ENCODE measurements at places on chromosomes 3 and 15.

GRCh38 chr15:64800476-64800875, 25.0 kb downstream of the PIF1 start:
- DNase-seq, result no peak

DNA sequence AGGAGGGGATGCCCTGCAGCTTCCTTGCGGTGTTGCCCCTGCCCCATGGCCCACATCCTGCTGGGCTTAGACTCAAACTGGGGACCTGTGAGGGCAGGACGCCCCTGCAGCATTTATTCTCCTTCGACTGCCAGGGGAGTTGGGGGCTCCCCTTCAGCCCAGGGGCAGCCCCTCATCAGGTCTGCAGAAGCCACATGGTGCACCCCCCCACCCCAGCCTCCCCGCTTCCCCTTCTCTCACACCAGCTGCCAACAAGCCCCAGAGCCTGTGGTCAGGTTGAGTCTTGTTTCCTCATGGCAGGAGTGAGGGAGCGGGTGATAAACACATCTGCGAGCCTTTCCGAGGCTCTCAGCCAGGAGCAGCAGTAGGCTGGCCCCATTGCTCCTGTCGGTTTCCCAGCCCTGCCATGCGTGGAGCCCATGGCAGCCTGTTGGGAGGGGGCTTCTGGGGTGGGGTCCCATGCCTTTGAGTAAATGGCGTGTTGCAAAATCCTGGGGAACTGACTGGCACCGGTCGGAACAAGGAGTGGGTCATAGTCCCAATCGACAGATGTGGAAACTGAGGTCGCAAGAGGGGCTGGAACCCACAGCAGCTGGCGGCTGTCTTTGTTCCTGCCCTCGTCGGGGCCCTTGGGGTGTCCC, 27.8 kb downstream of the WNT7A start:
- DNase-seq, result no peak

DNA sequence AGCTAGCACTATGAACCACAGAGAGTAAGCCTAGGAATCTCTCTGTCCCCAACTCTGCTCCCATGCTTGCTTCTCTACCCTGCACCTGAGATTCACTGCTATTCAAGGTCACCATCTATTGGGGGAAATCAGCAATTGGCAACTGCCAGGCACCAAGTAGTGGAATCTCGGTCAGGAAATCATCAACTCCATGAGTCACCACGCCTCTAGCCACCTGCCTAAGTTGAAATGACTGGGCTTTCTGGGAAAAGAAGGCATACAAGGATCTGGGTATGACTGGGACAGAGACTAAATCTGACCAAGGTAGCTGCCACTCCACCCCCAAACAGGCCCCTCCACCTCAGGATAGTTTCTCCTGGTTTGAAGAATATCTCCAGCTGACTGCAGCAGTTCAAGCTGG, 464.1 kb upstream of the CBLB start:
- peak; percentile 19 for DNase-seq

DNA sequence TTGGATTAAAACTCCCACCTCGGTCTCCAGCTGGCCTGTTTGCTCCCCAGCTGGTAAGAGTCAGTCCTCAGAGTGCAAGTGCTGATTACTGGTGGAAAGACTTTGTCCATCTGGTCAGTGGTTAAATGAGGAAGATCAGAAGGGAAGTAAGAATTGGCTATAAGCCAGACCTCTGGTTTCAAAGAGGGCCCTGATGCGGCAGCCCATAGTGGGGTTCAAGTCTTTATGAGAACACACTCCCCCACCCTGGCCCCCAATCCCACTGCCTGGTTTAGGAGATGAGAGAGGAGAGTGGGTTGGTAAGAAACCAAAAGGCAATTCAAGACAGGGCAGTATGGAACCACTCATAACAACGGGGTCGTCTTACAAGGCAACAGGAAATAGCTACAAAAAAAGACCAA, 65.0 kb downstream of the FRMD4B start:
- peak; percentile 30 for DNase-seq

DNA sequence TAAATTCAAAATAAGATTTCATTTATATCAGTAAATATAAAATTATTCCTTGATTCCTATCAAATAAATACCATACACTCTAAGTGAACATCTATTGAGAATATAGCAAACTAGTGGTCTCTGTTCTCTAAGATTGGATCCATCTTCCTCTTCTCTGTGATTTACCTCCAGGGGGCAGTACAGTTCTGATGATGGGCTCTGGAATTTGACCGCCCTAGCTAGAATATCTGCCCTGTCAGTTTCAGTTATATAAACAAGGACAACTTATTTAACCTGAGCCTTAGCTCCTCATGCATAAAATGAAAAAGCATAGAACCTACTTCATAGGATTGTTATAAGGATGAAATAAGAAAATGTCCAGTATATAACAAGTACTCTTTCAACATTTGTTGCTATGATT, 171.1 kb upstream of the CCDC54 start:
- DNase-seq, result no peak
